ENCODE measurements at places on chromosomes 6 and 20.

GRCh38 chr20:45407067-45407745, 883 bp upstream of the DBNDD2 start:
- DNase-seq, result peak; percentile 89

GRCh38 chr6:26430787-26431186, 9.5 kb upstream of the BTN3A3 start:
- DNase-seq, result no peak

GRCh38 chr6:89145091-89145955, 532 bp upstream of the PM20D2 start:
- DNase-seq, result no peak

DNA sequence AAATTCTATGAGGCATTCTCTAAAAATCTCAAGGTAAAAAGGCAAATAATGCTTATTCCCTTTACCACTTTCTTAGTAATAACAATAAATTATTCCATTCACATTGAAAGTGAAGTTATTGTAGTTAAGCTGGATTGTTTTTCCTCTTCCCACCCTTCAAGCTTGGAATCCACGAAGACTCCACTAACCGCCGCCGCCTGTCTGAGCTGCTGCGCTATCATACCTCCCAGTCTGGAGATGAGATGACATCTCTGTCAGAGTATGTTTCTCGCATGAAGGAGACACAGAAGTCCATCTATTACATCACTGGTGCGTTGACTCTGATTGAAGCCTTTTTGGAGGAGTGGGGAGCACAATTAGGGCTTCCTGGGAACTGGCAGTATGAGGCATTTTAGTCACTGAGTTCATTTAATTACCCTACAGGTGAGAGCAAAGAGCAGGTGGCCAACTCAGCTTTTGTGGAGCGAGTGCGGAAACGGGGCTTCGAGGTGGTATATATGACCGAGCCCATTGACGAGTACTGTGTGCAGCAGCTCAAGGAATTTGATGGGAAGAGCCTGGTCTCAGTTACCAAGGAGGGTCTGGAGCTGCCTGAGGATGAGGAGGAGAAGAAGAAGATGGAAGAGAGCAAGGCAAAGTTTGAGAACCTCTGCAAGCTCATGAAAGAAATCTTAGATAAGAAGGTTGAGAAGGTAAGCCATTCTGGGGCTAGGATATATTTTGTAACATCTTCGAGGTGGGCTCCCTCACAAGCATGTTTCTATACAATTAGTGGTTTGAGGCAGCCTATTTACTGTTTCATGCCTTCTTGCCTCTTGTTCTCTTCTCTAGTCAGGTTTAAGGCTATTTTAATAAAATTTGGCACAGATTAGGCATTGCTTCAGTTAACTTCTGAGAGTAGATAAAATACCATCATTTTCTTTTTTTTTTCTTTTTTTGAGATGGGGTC, 4.9 kb downstream of the HSP90AB1 start:
- DNase-seq, result no peak

DNA sequence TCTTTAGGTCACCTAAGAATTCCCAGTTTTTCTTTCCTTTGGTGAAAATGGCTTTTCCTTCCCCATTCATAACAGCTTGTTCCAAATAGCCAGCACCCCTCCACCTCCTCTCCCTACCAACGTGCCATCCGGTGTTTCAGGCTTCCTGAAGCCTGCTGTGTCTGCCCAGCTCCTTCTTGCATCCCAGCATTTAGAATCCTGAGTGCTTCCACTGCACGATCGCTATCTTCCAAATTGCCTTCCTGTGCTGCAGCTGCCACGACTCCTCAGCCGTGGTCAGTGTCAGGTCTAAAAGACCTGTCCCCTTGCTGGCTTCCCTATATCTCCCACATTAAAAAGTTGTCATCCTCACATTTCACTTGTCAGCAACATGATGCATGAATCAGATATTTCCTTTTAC, 550.3 kb upstream of the JARID2 start:
- no peak for DNase-seq

All from upper lobe of left lung (tissue), 6 donors.